ENCODE measurements at places on chromosomes 4 and X.

- no peak for DNase-seq
These were observed 8.2 kb upstream of the PPP2R2C start for GRCh38 chr4:6480534-6481088.

- DNase-seq, result no peak
These were observed 42.4 kb downstream of the SPATA18 start for GRCh38 chr4:52093466-52093865.

- no peak for DNase-seq
These were observed 287.0 kb downstream of the GASK1B start for GRCh38 chr4:157885811-157886210.

GRCh38 chrX:21412883-21413282 is 38.7 kb downstream of the CNKSR2 start:
- DNase-seq, result no peak

DNA sequence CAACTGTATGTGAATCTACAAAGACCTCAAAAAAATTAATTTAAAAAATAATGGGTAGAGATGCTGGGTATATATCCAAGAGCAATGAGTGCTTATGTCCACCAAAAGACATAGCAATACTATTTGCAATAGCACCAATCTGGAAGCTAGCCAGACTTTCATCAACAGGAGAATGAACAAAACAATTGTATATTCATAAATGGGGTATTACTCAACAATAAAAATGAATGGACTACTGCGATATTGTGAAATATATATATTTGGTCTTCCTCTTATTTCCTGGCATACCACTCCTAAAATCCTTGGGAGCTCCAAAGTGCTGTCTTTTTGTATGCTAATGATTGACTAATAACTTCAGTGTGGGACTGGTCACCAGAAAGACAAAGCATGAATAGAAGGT is 77.5 kb downstream of the MSN start:
- no peak for DNase-seq

DNA sequence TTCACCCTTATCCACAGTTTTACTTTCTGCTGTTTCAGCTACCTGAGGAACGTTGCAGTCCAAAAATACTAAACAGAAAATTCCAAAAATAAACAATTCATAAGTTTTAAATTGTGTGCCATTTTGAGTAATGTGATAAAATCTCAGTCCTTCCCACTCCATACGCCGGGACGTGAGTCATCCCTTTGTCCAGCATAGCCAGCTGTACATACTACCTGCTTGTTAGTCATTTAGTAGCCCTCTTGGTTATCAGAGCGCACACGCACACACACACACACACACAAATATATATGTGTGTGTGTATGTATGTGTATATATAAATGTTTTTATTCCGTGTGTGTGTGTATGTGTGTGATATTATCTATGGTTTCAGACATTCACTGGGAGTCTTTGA is 4.8 kb upstream of the CCSER1 start:
- no peak for DNase-seq

DNA sequence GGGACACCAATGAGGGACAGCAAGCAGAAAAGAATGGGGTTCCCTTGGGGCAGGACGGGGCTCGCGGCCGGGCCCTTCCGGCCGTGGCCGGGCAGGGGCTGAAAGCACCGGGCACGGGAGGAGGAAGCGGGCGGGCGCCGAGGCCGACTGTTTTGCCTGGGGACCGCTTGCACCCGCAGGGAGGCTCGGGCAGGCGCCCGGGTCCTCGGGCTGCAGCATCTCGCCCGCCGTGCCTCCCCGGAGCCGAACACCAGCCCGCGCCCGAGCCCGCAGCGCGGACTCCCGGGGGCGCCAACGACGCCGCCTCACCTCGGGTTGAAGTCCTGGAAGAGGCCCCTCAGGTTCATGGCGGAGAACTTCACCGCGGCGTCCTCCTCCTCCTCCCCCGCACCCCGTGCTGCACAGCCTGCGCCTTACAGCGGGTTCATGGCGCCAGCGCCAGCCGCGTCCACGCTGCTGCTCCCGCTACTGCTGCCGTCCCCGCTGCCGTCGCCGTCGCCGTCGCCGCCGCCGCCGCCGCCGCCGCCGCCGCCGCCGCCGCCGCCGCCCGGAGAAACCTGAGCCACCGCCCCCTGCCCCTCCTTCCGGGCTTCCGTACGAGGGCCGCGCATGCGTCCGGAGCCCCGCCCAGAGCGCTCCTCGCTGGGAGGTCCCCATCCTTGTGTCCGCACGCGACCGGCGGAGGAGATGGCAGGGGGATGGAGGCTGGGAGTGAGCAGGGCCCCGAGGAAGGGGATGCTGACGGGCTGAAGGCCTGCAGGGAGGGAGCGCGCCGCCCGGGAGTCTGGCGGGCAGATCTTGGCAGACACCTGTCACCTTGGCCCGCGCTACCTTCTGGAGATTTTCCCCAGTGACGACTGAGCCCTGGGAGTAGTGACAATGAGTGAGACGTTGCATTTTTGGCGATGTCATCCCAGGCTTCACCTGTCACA is at the start of gene TMEM185A:
Gene TMEM185A (minus strand): TSS at position 559 of the 932 bp plus-strand sequence. CDS start 212 bp downstream, at position 347.
- no peak for DNase-seq

- DNase-seq, result no peak
These were observed 29.3 kb upstream of the SRPX start for GRCh38 chrX:38249965-38250364.

DNA sequence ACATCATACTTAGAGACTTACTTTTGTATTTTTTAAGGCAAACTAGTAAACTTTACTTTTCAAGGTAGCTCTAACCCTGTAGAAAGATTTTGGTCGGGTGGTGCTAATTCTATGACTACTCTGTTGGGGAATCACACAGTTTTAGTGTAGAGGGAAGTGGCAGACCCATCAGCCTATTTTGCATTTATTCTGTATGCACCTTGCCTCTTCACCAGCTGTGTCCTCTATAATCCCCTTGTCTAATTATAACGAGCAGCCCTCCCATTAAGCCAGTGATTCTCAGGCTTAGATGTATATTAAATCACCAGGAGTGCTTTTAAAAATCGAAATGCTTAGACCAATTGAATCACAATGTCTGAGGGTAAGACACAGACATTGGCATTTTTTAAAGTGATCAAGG is 78.1 kb downstream of the GALNT7 start:
- no peak for DNase-seq

DNA sequence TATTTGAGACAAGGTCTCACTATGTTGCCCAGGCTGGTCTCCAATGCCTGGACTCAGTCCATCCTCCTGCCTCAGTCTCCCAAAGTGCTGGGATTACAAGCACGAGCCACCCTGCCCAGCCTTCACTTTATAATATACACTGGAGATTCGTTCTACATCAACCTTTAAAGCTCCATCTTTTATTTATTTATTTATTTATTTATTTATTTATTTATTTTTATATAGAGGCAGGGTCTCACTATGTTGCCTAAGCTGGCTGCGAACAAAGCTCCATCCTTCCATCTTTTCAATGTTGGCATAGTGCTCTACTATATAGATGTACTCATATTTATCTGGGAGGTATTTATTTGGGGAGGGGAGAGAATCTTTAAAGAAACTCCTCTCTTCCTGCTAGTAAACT is 1.7 kb upstream of the KDR start:
- DNase-seq, result no peak
